ENCODE measurements at places on chromosomes 3 and 15.

GRCh38 chr15:48928877-48929538 is 34.7 kb downstream of the SHC4 start:
- no peak for DNase-seq

DNA sequence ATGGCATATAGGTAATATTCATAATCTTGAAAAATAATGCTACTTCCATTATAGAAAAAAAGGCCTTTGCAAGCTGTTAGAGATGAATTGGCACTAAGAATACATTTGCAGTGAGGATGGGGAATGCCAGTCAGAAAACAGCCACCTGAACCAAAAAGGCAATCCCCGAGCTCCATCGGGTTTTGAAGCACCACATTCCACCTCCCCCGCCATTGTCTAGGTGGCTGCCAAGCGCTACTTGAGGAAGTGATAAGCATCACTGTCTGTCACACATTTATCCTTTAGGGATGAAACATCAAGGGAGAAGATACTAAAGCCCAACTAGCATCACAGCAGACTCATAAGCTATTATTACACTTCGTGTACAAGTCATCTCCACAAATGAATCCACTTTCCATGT is 112.8 kb downstream of the OSBPL10 start:
- no peak for DNase-seq

GRCh38 chr3:186320862-186321568 is 41.0 kb downstream of the DGKG start:
- DNase-seq, result no peak

DNA sequence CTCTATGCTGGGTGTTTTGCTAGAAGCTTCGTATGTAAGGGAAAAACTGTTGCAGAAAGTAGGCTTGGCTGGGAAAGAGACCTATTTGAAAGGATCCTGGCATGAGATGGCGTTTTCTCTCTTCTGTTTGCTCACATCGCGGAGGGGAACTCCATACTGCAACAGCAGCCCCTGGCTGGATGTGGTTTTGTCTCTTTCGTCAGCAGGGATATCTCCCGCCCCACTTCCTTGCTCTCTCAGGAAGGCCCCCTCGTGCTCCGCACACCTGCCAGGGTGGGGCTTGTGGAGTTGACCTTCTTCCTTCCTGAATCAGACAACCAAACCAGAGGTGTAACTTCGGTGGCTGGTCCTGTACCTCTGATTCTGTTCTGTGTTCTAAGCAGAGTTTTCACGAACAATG is 26.4 kb upstream of the MYZAP start:
- DNase-seq, result no peak

- DNase-seq, result no peak
These were observed 169.5 kb upstream of the SMAD3 start for GRCh38 chr15:66895794-66896453.
